ENCODE measurements at places on chromosomes 2 and 18. TPM values are rescaled to one million over a fixed set of nuclear protein-coding genes. Genes with fewer than 3 reads are reported as not detected.

RNPEPL1 gene
- 107 TPM for total RNA-seq

RSAD2 gene
- 10.9 TPM for total RNA-seq

GALNT3 gene
- total RNA-seq, result 96.3 TPM

QPCT gene
- total RNA-seq, result 7.9 TPM

- peak; percentile 43 for DNase-seq
Observed at GRCh38 chr2:86195808-86196387, 636 bp upstream of the IMMT start.

DNA sequence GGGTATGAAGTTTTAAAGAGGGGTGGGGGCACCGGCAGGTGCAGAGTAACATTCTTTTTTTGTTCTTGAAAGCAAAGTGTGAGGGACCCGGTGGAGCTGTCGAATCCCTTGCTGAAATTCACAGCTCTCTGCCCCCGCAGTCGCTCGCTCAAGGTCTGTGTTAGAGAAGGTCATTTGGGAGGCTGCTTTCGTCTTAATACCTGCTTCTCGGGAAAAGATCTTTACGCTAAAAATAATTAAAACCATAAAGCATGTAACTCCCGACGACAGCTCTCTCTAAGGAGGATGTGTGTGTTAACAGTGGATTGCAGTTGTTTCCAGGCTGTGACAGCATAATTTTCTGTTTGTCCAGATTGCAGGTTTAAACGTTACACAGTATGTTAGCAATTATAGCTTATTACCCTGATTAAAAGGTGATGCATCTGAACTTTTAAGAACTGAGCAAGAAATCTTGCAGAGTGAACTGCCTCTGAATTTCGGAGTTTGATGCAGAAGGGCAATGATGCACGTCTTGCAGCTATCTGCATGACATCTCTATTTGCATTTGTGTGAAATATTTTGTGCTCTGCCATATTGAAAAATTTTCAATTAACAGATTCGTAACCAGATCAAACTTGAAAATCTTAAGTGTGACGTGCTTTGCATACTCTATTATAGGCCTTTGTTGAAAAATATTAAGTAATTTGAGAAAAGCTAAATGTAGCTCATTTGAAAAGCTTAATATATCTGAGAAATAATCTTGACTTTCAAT is 954 bp downstream of the RAPGEF4 start:
- no peak for DNase-seq
